Pancreas (tissue), 10 donors: ENCODE measurements at places on chromosomes 16 and 17. TPM values are rescaled to one million over a fixed set of nuclear protein-coding genes. Genes with fewer than 3 reads are reported as not detected.
A peak's percentile ranks its signal among the peaks of the same experiment; 100 is the strongest.

DNA sequence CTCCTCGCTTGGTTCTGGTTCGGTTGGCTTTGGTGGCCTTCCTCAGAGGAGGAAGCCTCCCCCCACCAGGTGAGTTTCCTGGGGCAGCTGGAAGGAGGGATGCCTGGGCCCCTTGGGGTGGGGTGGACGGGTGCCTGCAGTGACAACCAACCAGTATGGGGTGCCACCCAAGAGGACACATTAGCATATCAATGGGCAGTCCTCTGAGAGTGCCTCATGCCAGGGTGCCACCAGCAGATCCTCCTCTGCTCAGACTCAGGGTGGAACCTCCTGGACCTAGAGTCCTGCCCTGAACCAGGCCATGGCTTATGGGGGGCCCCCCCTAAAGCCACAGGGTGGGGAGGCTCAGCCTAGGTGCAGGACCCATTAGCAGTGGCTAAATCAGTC, 2.7 kb downstream of the PPP1R1B start:
- H3K27ac ChIP-seq = peak overlapping the region; percentile 84
- H3K27me3 ChIP-seq = no peaks in the 10 kb centered on the region
- no peak overlapping the region for H3K4me3 ChIP-seq
- no peak for DNase-seq

DNA sequence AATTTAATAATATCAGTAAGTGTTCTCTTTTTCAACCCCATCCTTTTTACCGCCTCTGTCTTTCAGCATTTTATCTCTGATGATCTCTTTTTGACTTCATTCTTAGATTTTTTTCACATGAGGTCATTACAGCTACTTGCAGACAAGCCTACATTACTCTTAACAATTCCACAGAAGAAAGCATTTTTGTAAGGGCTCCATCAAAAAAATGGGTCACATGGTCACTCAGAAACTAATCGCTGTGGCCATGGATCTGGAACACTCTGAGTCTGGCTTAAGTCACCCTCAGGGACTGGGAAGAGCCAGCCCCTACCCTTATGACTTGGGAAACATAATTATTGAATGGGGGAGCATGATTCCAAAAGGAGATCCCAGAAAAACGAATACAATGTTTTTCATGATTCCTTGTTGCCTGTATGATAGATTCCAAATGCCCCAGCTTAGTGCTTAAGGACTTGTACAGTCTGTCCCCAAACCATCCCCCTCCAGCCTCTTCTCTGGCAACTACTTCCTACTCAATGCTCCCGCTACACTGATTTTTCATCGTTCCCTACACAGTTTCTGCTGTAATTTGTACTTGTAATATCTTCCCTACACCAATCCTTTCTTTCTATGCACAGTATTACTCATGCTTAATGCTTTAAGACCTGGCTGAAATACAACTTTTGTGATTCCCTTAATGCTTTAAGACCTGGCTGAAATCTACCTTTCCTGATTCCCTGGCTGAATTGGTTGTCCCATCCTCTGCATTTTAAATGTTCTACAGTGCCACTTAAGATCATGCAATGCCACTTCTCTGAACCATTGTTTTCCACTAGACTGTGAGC, 457.8 kb downstream of the HS3ST4 start:
- no peaks in the 10 kb centered on the region for H3K36me3 ChIP-seq
- DNase-seq = no peak
- no peak overlapping the region for H3K27ac ChIP-seq
- H3K4me1 ChIP-seq = no peaks in the 10 kb centered on the region
- no peak overlapping the region for H3K4me3 ChIP-seq

- peaks cover 5% of the 10 kb centered on the region for H3K36me3 ChIP-seq
- peak overlapping the region; percentile 73 for H3K27ac ChIP-seq
- H3K27me3 ChIP-seq = no peaks in the 10 kb centered on the region
- no peak overlapping the region for H3K4me3 ChIP-seq
- DNase-seq = no peak
These were observed 30.5 kb downstream of the CEP295NL start for GRCh38 chr17:78872486-78872885.

DNA sequence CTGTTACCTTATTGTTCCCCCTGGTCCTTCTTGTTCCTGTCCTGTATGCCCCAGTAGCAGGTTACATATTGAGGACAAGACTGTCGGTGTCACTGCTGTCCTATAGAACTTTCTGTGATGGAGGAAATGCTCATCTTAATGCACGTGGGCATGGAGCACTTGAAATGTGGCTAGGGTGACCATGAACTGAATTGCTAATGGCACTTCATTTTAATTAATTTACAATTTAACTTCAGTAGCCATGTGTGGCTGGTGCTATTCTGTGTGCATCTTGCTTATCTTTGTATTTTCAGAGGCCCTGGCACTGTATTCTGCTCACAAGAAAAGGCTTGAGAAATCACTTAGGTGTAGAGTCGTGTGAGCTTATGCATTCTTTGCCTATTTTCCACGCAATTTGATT, 125.2 kb downstream of the MSI2 start:
- H3K36me3 ChIP-seq = no peaks in the 10 kb centered on the region
- no peaks in the 10 kb centered on the region for H3K4me1 ChIP-seq
- no peaks in the 10 kb centered on the region for H3K27me3 ChIP-seq
- no peak overlapping the region for H3K4me3 ChIP-seq

DNA sequence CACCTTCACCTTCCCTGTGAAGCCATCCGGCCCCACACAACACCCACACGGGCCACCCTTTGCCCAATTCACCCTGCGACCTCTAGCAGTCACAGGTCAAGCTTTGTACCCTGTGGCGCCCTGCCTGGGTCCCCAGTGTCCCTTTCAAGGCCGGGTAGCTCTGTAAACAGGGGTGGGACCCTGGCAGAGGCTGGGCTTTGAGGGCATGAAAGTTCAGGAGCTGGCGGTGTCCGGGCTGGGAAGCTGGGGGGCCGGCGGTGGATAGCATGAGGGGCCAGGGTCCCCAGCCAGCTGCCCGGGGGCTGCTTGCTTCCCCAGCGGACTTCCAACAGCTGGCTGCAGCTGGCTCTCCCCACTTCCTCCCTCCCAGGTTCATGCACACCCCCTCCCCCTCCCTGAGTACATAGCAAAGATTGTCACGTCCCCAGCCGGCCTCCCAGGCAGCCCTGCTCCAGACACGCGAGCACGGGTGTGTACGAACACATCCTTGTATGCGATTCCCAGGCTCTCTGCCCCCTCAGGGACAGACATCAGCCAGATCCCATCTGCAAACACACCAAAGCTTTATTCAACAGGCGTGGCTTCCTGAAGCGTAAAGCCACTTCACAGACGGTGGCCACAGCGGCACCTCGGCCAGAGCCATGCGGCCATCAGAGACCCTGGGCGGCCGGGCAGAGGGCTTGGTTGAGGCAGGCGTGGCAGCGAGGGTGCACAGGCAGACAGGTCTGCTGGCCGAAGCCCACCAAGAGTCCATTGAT, 8.2 kb downstream of the NTHL1 start:
- H3K4me1 ChIP-seq = no peaks in the 10 kb centered on the region
- H3K36me3 ChIP-seq = no peaks in the 10 kb centered on the region
- H3K27ac ChIP-seq = no peak overlapping the region
- no peak overlapping the region for H3K4me3 ChIP-seq
- DNase-seq = no peak

DNA sequence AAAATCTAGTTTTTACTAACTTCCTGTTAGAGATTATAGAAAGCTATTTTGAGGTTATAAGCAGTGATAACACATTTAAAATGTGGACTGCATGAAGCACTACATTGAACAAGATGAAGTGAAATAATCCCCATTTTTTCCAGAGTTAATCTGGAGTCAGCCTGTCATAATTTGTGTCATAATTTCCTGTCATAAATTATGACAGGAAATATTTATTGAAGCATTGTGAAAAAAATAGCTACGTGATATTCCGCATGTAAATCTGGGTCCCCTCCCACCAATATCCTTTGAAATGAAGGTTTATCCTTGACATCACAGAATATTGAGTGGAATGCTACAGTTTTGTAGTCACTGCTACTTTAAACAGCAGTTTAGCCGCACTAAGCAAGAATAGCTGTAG, 40.1 kb downstream of the OMG start:
- no peak for DNase-seq
- H3K4me3 ChIP-seq = no peak overlapping the region
- no peaks in the 10 kb centered on the region for H3K36me3 ChIP-seq
- H3K27ac ChIP-seq = no peak overlapping the region

- DNase-seq = no peak
- no peaks in the 10 kb centered on the region for H3K27me3 ChIP-seq
- no peak overlapping the region for H3K4me3 ChIP-seq
These were observed 110.4 kb downstream of the CMIP start for GRCh38 chr16:81554979-81555378.

GRCh38 chr16:14559809-14560241, 70.2 kb downstream of the PARN start:
- peaks cover 40% of the 10 kb centered on the region for H3K4me1 ChIP-seq
- no peaks in the 10 kb centered on the region for H3K27me3 ChIP-seq
- H3K27ac ChIP-seq = peak overlapping the region; percentile 0
- peak; percentile 50 for DNase-seq
- H3K36me3 ChIP-seq = no peaks in the 10 kb centered on the region
- no peak overlapping the region for H3K4me3 ChIP-seq

GRCh38 chr17:74413491-74413890, 18.4 kb upstream of the GPRC5C start:
- no peak overlapping the region for H3K4me3 ChIP-seq
- no peak for DNase-seq
- no peak overlapping the region for H3K27ac ChIP-seq
- H3K27me3 ChIP-seq = no peaks in the 10 kb centered on the region
- H3K4me1 ChIP-seq = no peaks in the 10 kb centered on the region

- DNase-seq = no peak
- no peak overlapping the region for H3K27ac ChIP-seq
- no peaks in the 10 kb centered on the region for H3K4me1 ChIP-seq
- H3K27me3 ChIP-seq = no peaks in the 10 kb centered on the region
- no peaks in the 10 kb centered on the region for H3K36me3 ChIP-seq
These were observed 28.8 kb downstream of the MSI2 start for GRCh38 chr17:57284984-57285646.

GRCh38 chr16:12542818-12543699, 260.6 kb downstream of the CPPED1 start:
- DNase-seq = no peak
- no peaks in the 10 kb centered on the region for H3K4me1 ChIP-seq
- H3K36me3 ChIP-seq = no peaks in the 10 kb centered on the region
- H3K4me3 ChIP-seq = no peak overlapping the region

- no peak overlapping the region for H3K27ac ChIP-seq
- no peaks in the 10 kb centered on the region for H3K36me3 ChIP-seq
- DNase-seq = no peak
- H3K4me3 ChIP-seq = no peak overlapping the region
- H3K27me3 ChIP-seq = no peaks in the 10 kb centered on the region
- H3K4me1 ChIP-seq = no peaks in the 10 kb centered on the region
These were observed 73.3 kb upstream of the CNEP1R1 start for GRCh38 chr16:49951574-49952195.

GRCh38 chr17:61349350-61349749, 50.3 kb upstream of the TBX2 start:
- H3K27me3 ChIP-seq = no peaks in the 10 kb centered on the region
- no peak overlapping the region for H3K27ac ChIP-seq
- H3K36me3 ChIP-seq = no peaks in the 10 kb centered on the region
- no peak for DNase-seq

DNA sequence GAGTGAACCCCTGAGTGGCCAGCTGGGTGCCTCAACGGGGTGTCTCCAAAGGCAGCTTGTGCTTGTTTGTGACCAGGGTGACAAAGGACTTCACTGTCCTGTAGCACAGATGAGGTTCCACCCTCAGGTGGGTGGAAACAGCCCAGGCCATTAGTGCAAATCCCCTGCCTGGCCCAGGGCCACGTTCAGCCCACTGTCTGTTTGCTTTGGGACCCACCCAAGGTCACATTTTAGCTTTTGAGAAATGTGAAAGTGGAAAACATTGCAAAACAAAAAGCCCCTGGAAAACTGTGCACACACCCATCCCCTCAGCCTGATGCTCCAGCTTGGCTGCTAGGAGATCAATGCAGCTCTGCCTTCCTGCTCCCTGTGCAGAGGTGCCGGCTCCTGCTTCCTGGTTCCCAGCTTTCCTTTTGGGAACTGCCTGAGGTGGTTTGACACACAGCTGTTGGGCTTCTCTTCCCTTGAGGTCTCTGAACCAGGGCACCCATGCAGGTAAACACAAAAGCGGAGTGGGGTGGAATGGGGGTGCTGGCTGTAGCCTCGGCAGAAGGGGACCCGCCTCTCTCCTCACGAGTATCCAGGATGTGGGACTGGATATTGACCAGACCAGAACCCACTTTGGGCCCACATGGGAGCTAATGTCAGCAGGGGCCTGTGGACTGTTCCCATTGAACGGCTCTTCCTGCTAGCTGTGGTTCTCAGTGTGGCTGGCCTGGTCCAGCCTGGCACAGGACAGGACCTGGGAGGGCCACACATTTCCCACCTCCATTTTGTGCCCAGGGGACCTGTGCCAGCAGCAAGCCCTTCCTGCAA, 7.9 kb upstream of the SPHK1 start:
- peak overlapping the region; percentile 47 for H3K27ac ChIP-seq
- H3K4me1 ChIP-seq = peaks cover 7% of the 10 kb centered on the region
- DNase-seq = no peak
- H3K27me3 ChIP-seq = no peaks in the 10 kb centered on the region

DNA sequence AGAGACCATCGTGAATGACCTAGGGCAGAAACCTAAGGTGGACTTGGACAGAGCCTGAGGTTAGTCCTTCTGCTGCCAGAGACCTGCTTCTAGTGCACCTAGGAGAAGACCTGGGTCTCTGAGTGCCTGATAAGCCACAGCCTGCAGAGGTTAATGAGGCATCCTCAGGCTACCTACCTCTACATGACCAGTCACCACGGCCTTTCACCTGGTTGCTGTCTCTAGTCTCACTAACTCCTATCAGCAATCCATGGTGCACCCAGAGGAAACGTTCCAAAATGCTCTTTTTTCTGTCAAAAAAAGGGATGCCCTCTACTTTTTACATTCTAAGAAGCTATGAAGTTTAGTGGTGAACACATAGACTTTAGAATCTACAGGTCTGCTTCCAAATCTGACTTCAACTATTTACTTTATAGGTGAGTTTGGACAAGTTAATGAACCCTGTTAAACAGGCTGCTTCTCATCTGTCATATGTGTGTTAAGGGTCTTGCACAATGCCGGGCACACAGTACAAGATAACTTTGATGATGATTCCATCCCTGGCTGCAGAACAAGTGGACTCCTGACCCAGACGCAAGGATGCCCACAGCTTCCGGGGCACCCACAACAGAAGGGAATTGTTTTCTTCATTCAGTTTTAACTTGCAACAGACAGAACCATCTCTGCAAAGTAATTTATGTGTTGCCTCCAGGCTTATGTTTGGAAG, 469.9 kb upstream of the CDH5 start:
- H3K4me1 ChIP-seq = no peaks in the 10 kb centered on the region
- no peak for DNase-seq

Gene NPIPA8
- not detected for total RNA-seq

Gene C17orf50
- total RNA-seq = 0.28 TPM

Gene MYH1
- total RNA-seq = not detected

Gene FBXW10B
- 0.61 TPM for total RNA-seq

Gene DVL2
- total RNA-seq = 12.4 TPM

Gene ITGAX
- 0.79 TPM for total RNA-seq

Gene HBA1
- 2.6 TPM for total RNA-seq
